HT-29 (cell line): ENCODE measurements at places on chromosomes 4 and X. TPM values are rescaled to one million over a fixed set of nuclear protein-coding genes. Genes with fewer than 3 reads are reported as not detected.

The SASH3 gene
- total RNA-seq, result not detected in 2 replicates

The GJB1 gene
- 45.9 and 52.6 TPM in 2 replicates for total RNA-seq

The DRP2 gene
- 0.05 and 0.13 TPM in 2 replicates for total RNA-seq

The ADH1B gene
- total RNA-seq, result not detected in 2 replicates

The H2BW1 gene
- total RNA-seq, result not detected in 2 replicates

DNA sequence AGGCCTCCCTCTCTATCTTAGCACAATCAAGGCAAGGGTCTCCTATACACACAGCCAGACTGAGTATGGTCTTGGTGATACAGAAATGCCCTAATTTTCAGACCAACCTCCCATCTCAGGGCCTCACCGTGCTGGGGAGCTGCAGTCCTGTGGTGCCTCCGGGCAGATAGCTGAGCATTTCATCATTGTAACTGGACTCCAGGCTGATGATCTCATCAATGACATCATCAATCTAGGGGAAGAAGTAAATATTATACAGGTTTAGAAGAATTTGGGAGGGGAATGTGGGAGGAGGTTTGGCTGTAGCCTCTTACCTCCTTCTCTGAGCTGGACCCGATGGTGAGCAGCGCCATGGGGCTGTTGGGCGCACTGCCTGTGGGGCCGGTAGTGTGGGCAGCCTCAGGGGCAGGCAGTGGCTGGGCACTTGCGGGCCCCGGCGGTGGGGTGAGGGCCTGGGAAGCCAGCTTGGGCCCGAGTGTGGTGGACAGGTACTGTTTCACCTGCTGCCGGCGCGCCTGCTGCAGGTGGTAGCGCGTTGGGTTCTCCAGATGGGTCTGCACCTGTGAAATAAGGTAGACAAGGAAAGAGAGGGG, 5.2 kb downstream of the TFE3 start:
- DNase-seq, result no peak

DNA sequence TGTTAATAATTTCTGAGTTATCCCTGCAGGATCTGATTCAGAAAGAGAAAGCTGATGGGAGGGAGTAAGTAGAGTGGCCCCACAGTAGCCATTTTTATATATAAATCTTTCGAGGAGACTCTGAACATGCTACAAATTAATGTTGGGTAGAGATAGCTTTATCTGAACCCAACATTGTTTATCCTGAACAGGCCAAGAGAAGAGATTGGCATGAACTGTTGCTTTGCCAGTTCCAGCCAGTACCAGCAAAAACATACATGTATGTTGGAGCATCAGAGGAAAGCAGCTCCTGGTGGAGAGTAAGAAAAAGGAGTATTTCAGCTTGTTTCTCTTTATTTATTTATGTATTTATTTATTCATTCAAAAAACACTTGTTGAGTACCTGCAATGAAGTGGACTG, 1.6 kb downstream of the MAOA start:
- no peak for DNase-seq

- DNase-seq, result no peak
Observed at GRCh38 chrX:124328765-124329164, 3.7 kb upstream of the TEX13D start.

GRCh38 chr4:1374706-1375045, 27.7 kb downstream of the UVSSA start:
- DNase-seq, result no peak

DNA sequence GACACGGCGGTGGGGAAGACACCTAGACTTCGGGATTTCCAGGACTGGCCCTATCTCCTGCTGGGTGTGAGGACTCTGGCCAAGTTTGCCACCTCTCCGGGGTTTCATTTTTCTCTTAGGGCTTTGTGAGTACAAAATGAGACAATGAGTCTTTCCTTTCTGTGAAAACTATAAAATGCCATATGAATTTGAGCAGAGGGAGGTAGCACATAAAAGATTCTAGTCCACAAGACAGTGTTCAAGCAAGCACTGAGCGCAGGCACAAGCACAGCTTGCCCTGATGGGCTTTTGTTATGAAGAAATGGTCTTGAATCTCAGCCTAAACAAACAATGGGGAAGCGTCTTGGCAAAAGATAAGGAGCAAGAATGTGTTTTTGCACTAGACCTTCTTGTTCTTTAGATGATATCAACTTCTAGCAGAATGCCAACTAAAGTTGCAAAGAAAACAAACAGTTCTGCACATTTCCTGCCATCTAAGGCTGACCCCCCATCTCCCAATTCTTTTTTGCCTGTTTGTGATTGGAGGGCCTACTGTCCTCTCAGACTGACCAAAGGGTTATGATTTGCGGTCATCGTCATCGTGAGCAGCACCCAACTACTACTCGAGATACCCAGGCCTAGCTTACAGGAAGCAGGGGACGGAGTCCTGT, 73.0 kb upstream of the ZNF518B start:
- DNase-seq, result no peak

GRCh38 chr4:15291122-15291521, 136.7 kb upstream of the C1QTNF7 start:
- no peak for DNase-seq

DNA sequence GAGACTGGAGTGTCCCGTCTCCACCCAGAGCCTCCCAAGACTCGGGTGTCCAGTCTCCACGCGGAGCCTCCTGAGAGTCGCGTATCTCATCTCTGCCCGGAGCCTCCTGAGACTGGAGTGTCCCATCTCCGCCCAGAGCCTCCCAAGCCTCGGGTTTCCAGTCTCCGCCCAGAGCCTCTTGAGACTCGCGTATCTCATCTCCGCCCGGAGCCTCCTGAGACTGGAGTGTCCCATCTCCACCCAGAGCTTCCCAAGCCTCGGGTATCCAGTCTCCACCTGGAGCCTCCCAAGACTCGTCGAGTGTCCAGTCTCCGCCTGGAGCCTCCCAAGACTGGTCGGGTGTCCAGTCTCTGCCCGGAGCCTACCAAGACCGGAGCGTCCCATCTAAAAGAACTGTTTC, 2.3 kb downstream of the FAM47C start:
- DNase-seq, result no peak

DNA sequence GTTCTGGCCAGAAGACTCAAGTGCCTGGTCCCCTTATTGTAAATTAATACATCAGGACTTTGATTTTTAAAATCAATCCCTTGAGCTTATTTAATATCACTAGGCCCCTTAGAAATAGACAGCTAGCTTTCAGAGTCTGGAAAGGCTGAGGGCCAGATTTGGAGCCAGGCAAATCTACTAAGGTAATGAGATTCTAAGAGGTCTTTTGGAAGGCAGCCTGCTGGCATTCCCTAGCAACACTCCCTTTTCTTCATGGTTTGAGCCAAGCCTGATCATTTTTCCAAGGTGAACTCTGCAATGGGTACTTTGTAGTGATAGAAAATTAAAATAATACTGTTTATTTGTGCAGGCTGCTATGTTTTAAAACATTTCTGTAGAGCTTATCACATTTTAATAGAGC, 378.5 kb downstream of the FAT4 start:
- no peak for DNase-seq

- peak; percentile 12 for DNase-seq
Observed at GRCh38 chrX:6002056-6002455, 226.6 kb downstream of the NLGN4X start.

- DNase-seq, result no peak
Observed at GRCh38 chrX:136148391-136148790, 1.1 kb downstream of the FHL1 start.

GRCh38 chr4:95158626-95159025, 390.1 kb downstream of the UNC5C start:
- DNase-seq, result no peak
